CD8-positive, alpha-beta T cell (primary cell): ENCODE measurements at places on chromosomes 2 and 18.

DNA sequence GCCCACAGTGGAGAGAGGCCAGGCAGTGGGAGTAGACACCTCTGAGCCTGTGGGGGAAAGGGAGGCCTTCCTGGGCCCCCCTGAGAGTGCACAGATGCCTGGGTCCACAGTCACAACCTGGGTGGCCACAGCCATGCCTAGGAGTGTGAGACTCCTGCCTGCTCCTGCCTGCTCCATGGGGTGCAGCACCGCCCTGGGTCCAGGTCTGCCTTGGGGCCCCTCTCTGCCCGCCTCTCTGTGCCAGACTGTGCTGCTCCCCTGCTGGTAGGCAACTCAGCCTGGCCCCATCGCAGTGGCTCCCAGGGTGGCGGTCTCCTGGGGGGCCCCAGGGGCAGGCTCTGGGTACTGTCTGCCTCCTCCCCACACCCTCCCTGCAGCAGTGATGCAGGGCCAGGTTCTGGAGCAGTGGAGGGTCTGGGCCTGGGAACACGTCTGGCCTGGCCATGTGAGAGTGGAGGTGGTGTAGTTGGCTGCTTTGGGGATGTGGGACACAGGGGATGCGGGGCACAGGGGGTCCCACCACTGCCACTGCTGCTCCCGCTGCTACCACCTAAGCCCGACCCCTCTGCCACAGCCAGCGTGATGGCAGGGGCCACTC is 60.1 kb upstream of the DLX2 start:
- no peak for DNase-seq

DNA sequence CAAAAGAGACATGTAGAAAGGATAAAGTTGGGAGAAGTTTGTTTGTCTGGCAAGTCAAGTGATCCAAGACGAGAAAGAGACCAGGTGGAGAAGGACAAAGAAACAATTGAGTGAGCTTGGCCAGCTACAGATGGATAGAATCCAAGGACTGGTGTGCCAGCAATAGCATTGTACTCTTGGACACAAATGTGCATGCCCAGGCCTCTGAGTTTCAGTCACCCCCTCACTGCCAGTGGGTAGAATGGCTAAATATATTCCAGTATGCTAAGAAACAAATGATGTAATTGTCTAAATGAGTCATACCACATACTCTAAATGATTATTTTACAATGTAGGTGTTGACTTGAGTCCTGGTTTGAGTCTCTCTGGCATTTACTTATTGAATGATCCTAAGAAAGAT is 881.3 kb downstream of the LRRTM4 start:
- DNase-seq = no peak

DNA sequence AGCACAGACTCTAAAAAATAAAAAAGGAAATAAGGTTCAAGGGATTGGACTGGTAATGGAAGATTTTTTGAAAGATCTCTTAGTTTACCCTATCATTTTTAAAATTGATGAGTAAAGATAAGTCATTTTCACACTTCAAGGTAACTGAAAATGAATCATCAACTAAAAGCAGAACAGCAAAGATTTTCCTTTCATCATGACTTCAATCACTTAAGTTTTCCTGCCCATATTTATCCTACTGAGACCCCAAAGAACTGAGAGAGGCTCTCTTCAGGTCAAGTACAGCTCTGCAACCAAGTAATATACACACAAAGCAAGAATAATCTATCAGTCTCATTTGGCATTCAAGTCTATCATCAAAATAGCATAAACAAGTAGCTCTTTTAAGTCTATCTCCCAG is 540.7 kb downstream of the METTL4 start:
- no peak for DNase-seq

GRCh38 chr2:177893880-177894279 is 178.7 kb downstream of the PDE11A start:
- DNase-seq = no peak

GRCh38 chr2:86744152-86744551 is 24.1 kb downstream of the RMND5A start:
- no peak for DNase-seq

GRCh38 chr2:51579412-51579811 is 547.5 kb upstream of the NRXN1 start:
- DNase-seq = no peak

DNA sequence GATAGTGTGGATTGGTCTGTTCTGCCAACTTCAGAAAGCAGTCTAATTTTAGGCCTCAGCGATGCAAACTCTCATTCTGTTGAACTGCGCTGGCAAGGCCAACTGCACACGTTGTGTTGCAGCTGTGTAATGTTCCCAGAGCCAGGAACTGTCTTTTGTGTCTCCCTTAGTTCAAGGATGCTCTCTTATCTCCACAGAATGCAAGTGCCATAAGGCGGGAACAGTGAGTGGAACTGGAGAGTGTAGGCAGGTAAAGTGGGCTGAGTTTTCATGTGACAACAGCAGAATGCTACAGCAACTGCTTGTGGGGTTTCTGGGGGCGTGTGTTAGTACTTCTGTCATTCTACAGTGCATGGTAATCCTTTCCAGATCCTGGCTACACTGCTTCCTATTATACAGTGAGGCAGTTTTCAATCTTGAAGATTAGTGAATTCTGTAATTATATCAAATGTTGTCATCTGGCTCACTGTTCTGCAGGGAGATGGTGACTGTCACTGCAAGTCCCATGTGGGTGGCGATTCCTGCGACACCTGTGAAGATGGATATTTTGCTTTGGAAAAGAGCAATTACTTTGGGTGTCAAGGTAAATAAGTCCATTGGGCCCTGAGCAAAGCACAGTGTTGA is 125.8 kb downstream of the LAMA3 start:
- no peak for DNase-seq

GRCh38 chr2:1823187-1824169 is 79.2 kb upstream of the PXDN start:
- DNase-seq = no peak

DNA sequence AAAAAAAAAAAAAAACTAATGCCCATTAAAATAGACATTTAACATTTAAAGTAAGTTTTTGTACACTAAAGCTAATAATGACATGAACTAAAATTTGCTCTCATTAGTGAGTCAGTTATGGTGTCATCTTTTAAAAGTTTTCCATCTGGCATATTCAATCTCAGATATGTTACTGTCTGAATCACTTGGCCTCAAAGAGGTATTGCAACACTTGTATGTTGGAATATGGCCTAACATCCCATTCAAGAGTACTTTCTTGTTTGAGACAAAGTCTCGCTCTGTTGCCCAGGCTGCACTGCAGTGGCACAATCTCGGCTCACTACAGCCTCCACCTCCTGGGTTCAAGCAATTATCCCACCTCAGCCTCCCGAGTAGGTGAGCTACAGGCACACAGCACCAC is 169.7 kb downstream of the TMEM163 start:
- no peak for DNase-seq

GRCh38 chr2:152387041-152387440 is 52.1 kb downstream of the FMNL2 start:
- no peak for DNase-seq

- no peak for DNase-seq
These were observed 85.8 kb downstream of the RDH14 start for GRCh38 chr2:18474700-18475099.

DNA sequence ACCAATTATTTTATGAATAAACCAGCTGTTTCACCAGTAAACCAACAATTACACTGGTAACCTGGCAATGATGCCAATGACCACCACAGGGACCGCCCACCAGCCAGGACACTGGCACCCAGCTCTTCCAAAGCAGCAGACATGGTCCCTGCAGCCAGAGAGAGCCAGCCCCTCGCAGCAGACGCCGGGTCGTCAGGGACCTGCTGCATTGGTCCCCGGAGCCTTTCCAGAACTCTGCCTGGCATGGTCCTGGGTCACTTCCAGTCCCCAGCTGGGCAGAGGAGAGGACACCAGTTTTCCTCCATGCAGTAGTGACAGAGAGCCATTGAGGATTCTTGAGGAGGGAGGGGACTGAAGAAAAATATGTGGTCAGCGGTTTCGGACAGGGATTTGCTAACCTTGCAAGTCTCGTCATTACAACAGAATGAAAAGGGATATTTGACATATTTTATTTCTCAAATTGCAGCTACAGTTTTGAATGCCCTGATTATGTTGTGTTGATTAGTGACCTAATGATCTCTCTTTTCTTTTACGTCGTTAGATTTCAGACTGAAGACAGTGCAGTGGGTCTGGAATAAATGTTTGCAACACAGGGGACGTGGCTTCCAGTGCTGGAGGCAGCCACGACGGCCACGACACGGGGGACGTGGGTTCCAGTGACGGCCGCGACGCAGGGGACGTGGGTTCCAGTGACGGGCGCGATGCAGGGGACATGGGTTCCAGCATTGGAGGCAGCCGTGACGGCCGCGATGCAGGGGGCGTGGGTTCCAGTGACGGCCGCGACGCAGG is 154.5 kb downstream of the TPO start:
- DNase-seq = no peak

GRCh38 chr2:74103763-74104162 is 43.9 kb downstream of the BOLA3 start:
- no peak for DNase-seq

DNA sequence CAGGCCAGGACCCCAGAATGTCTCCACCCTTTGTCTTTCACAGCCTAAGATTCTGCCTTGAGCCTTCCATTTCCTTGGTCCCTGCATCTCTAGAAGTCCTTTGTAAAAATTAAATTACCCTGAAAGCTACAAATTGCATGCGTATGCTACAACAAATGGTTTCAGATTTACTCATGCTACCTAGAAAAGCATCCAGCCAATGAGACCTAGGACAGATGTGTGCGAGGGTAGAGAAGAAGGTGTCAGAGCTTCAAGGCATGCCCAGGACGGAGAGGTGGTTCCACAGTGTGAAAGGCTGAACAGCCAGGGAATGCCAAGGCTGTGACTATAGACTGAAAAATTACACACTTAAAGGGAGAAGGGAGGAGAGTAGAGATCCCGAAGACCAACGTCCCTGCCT is 40.2 kb downstream of the CCBE1 start:
- no peak for DNase-seq

DNA sequence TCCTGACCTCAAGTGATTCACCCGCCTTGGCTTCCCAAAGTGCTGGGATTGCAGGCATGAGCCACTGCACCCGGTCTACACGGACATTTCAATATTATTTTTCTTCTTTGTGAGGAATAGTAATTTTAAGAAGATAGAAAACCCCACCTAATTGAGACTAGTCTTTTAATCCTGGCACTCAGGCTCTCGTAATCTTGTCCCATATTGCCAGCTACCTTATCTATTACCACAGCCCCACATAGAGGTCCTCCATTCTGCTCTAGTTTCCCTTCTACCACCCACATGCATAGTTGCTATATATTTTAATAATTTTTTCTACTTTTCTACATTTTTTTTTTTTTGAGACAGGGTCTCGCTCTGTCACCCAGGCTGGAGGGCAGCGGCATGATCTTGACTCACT is 9.5 kb upstream of the USP14 start:
- DNase-seq = no peak

GRCh38 chr18:33750366-33750765 is 172.3 kb downstream of the ASXL3 start:
- DNase-seq = no peak

GRCh38 chr2:61255580-61256437 is 93.8 kb downstream of the C2orf74 start:
- DNase-seq = no peak

GRCh38 chr2:66201242-66201641 is 233.7 kb upstream of the MEIS1 start:
- no peak for DNase-seq

- DNase-seq = no peak
These were observed 126.6 kb downstream of the LRATD1 start for GRCh38 chr2:14759082-14759481.

DNA sequence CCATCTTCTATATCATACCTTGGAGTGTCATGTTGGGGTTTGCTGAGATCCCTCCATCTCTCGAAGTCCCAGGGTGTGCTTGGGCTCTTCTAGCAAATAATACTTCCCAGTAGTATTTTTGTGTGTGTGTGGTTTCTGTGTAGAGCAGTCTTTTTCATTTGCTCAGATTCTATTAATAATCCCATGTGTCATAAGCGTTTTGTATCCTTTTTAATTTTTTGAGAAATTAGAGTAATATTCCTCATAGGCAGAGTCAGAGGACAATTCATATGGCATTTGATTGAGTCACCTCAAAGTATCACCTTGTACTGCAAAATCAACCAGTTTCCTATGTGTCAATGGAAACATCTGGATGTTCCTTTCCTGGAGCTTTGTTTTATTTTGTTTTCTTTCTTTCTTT is 37.4 kb upstream of the PPP1R1C start:
- no peak for DNase-seq

GRCh38 chr2:152781175-152781574 is 62.8 kb downstream of the ARL6IP6 start:
- DNase-seq = no peak

DNA sequence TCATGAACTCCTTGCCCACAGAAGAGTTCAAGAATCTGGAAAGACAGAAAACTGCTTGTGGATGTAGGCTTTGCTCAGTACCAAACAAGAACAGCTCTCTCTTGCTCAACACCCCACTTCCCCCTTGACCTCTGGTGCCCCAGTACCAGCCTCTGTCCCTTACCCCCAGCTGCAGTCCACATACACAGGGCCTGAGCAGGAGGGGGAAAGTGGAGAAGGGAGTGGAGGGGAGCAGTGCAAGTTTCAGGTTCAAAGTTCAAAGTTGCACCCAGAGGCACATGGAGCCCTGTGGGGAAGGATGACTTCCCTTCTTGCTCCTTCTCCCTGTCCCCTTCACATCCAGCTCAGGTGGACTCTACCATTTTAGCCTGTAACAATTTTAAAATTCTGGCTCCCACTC is 61.1 kb upstream of the LPIN2 start:
- DNase-seq = no peak
